Activated CD4-positive, CD25-positive, alpha-beta regulatory T cell treated with anti-CD3 and anti-CD28 coated beads, Interleukin-2, amount 50 U/mL, for 24 hours (primary cell): ENCODE measurements at places on chromosomes 5 and 9.
A peak's percentile ranks its signal among the peaks of the same experiment; 100 is the strongest.

GRCh38 chr5:81717860-81718259 is 33.0 kb downstream of the SSBP2 start:
- no peak for ATAC-seq

- ATAC-seq = no peak
Measured at GRCh38 chr5:178839319-178839704, 20.4 kb upstream of the ZNF354B start.

GRCh38 chr9:21778304-21778703 is 24.1 kb upstream of the MTAP start:
- ATAC-seq = no peak

- no peak for ATAC-seq
Measured at GRCh38 chr9:99075246-99075912, 29.5 kb upstream of the TGFBR1 start.

- ATAC-seq = no peak
Measured at GRCh38 chr5:168706655-168707069, 127.5 kb upstream of the PANK3 start.

DNA sequence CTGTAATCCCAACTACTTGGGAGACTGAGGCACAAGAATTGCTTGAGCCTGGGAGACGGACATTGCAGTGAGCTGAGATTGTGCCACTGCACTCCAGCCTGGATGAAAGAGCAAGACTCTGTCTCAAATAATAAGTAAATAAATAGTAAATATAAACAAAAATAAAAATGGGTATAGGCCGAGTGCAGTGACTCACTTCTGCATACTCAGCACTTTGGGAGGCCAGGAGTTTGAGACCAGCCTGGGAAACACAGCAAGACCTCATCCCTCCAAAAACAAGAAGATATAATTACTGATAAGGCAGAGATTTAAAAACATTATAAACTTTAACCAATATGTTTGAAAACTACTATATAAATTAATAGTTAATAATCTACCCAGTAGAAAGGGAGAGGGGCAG is 37.8 kb upstream of the SUSD1 start:
- ATAC-seq = no peak

DNA sequence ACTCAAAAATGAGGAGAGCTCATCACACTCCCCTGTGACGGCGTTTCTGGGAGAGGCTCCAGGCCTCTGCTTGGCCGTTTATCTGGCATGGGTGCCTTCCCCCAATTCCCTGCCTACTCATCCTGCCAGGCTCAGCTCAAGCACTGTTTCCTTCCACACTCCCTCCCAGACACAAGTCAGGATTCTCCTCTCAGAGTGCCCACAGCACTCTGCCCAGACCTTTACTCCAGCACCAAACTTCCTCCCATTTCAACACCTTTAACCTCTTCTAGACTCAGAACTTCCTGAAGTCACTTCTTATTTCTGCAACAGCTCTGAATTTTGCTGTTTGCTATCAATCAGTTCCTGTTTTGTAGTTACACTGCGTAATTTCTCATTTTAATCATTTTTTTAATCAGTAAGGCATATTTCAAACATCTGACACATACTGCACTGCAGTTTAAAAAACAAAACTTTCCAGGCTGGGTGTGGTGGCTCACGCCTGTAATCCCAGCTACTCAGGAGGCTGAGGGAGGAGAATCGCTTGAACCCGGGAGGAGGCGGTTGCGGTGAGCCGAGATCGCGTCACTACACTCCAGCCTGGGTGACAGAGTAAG is 16.0 kb downstream of the TRMO start:
- ATAC-seq = peak; percentile 19

DNA sequence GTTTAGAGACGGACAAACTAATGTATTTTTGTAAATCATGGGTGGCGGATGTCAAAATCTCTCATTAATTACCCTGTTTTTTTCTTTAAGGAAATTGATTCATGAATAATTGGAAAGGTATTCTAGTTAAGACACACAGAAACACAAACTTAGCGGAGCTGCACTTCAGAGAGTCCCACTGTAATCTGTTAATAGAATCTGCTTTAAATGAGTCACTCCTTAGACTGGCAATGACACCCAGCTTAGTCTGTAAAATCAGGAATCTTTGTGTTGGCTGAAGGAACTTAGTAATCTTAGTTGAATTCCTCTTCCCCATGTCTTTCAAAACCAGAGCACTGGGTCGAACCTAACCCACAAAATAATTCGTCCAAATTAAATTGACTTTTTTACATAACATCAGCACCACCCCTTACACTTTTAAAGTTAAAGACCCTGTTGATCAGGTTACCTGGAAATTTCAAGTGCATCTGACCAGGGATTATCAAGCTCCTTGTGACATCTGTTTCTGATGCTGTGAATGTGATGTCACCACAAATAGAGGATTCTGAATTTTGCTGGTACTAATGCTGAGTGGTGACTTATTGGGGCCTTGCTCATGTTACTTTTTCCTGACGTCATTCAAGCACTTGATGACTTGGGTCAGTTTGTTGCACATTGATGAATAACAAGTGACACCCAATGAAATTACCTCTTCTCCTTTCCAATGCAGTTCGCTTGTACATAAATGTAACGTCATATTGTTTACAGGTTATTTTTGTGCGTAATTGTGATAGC is 313.6 kb downstream of the KCTD16 start:
- no peak for ATAC-seq

DNA sequence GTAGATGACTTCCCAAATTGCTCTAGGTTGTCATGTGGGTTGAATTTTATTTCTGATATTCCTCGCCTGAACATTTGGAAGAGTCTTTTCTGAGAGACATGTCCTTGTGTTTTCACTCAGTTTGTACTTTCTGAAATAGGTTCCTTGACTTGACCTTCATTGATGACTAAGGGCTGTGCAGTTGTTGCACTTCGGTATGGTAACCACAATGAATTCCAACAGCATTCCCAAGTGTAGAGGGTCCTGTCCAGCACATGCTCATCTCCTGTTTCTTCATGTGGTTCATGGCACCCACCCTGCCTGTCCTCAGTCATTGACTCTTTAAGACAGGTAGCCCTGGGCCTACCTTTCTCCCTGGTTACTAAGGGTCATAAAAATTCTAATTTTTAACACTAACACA is 527.8 kb downstream of the MTRR start:
- no peak for ATAC-seq

DNA sequence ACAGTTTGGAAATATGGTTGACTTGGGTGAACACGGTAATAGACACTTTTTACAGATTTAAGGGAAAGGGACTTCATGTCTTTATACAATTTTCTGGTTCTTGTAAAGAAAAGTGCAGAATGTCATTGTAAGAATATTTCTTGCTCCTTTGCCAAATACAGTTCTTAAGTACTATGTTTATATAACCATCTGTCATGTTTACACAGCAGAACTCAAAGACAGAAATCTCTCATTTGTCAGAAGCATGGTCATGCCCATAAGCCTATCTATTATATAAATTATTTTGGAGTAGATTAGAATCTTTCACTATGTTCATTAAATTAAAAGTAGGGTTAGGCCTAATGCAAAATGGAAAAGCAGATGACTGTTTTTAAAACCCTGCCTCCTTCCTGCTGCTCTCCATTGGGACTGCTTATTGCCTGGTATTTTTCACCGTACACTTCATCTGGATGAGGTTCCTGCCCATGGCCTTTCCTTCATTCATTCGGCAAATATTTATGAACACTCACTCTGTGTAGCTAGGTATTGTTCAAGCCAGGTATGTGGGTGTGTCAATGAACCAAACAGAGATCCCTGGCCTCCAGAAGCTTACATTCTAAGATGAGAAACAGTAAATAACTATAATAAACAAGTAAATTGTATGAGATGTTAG is 558.1 kb downstream of the NR2F1-AS1 start:
- ATAC-seq = no peak

GRCh38 chr9:127166651-127167524 is 44.5 kb upstream of the ANGPTL2 start:
- ATAC-seq = no peak

DNA sequence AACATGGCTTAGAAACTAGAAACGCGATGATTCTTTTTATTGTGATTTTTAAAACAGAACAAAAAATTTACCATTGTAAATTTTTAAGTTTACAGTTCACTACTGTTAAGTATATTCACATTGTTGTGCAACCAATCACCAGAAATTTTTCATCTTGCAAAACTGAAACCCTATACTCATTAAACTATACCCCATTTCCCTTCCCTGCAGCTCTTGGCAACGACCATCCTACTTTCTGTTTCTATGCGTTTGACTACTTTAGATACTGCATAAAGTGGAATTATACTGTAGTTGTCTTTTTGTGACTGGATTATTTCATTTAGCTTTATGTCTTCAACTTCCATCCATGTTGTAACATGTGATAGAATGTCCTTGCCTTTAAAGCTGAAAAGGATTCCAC is 52.5 kb downstream of the SPOCK1 start:
- no peak for ATAC-seq
